ENCODE measurements at places on chromosomes 13 and 19.

- no peak for DNase-seq
Measured at GRCh38 chr13:87925006-87925405, 253.8 kb downstream of the SLITRK5 start.

DNA sequence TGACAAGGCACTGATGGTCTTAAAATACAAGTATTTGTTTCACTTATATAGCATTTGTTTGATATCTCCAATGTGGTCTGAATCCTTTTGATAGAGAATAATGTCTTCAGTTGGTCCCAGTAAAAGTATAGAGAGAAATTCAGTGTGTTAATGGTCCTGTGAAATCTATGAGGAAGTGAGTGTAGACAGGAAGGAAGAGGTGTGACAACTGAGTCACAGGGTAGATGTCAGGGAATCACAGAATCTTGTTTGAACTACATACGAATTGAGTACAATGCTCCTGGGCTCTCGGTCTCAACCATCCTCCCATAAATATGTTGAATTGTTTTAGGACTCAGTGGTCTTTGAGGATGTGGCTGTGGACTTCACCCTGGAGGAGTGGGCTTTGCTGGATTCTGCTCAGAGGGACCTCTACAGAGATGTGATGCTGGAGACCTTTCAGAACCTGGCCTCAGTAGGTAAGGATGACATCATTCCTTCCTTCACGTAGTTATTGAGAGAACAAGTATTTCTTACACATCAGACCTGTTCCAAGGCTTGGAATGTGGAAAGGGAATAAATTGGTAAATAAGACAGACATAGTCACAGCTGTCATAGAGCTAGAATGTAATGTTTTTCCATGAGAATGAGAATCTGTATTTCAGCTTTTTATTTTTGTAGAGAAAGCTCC is 9.1 kb downstream of the ZNF555 start:
- DNase-seq: no peak

GRCh38 chr13:90640976-90641375 is 706.5 kb upstream of the MIR17HG start:
- DNase-seq: no peak

DNA sequence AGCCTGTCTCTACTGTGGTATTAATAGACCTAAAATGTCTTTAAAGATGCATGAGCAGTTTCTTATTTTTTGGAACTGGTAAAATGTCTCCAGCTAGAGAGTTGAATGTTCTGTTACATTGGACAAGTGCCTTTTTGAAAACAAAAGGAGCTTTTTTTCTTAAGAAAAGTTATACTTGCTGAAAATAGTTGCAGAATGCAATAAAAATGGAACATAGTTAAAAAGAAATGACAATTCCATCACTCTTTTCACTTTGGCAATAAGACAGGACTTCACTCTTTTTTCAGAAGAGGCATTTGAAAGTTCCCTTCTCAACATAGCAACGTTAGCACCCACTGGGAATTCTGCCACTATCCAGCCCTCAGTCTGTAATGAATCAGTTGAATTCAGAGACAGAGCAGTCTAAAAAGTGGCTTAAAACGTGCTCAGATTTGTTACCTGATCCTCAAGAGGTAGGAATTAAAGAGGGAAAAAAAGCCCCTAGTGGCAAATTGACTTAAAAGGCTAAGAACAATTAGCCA is 10.1 kb downstream of the RGCC start:
- DNase-seq: no peak

GRCh38 chr19:51567583-51567982 is 3.5 kb upstream of the ZNF175 start:
- no peak for DNase-seq

- no peak for DNase-seq
Measured at GRCh38 chr19:42151782-42152684, 19.8 kb upstream of the POU2F2 start.

DNA sequence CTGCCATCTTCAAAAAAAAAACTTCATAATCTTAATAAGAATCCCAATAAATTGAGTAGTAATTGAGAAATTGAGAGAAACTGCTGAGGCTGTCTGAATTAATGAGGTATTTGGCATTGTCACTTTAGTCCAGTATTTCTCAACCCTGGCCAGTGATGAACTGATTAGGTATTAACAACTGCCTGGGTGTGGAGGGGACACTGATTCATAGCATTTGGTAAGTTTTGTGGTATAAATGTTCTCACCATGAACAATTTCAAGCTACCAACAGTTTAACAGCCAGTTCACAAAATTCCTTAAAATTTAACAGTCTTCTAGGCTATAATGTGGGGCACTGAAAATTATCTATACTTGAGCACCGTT is 18.3 kb downstream of the GPC6 start:
- no peak for DNase-seq

- no peak for DNase-seq
Measured at GRCh38 chr13:20241593-20241992, 9.5 kb upstream of the GJB6 start.

DNA sequence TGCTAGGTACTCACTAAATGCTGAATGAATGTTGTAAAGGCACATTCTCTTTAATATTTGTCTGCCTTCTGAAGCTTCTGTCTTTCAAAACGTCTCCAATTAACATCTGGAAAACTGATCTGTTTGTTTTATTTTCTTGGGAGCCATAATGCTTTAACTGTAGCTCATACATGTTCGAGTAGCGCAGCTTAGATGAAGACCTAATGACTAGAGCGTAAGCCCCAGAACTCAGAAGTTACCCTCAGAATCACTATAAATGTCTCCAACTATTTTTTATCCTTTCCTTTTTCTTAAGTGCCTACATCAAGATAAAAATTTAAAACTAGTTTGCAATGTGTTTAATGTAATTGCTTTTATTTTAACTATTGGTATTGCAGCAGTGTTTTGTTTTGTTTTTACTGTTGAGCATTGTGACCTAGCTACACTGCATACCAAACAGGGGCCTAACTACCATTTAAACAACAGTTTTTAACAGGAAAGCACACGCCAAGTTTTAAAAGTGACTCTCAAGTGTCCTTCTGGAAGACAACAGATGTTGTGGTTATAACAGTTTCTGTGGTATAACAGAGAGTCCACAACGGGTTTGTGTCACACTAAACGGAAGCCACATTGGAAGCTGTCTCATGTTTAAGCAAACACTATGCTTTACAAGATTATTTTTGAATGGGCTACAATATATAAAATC is 42.0 kb downstream of the MRPL57 start:
- DNase-seq: no peak

- no peak for DNase-seq
Measured at GRCh38 chr13:25578526-25578925, 206.8 kb downstream of the ATP8A2 start.

- DNase-seq: no peak
Measured at GRCh38 chr13:39600766-39601165, 2.2 kb downstream of the LHFPL6 start.

- no peak for DNase-seq
Measured at GRCh38 chr19:10749435-10750384, 31.8 kb downstream of the DNM2 start.

DNA sequence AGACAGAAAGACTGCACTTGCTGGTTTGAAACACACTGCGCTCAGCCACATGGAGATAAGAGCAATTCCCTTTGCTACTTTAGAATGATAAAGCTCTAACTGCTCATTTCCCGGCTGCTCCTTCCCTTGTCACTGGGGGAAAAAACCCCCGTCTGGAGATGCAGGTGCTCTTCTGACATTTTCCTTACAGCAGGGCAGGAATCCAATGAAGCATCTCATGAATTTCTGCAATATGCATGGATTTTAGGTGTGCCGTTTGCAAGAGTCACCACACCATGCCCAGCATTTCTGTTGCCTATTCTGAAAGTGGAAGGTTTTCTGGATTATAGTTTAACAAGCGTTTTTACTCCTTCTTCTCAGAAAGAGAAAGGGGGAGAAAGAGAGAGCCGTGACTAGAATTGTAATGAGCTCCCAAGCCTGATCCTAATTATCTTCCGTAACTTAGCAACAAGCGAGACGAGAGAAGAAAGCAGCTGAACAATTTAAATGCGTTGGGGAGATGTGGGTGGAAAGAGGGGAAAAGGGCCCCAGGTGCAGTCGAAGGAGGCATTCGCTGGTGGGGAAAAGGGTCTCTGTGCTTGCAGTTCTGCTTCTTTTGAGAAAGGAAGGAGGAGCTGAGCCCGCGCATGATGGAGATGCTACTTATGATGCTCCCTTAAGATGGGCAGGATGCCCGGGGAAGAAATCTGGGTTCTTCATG is 76.6 kb upstream of the SPATA13 start:
- no peak for DNase-seq

GRCh38 chr13:42873081-42873480 is 91.7 kb downstream of the FAM216B start:
- no peak for DNase-seq

All from NCI-H345 (cell line).